ENCODE measurements at places on chromosomes 12 and 14. TPM values are rescaled to one million over a fixed set of nuclear protein-coding genes. Genes with fewer than 3 reads are reported as not detected.

IAPP gene
- total RNA-seq, result not detected

PRKD1 gene
- not detected for total RNA-seq

STAC3 gene
- total RNA-seq, result 2.0 TPM

CLEC9A gene
- not detected for total RNA-seq

GRCh38 chr14:99132821-99133635, 139.0 kb downstream of the BCL11B start:
- no peaks in the 10 kb centered on the region for H3K36me3 ChIP-seq
- H3K27ac ChIP-seq, result no peak overlapping the region
- peaks cover 9% of the 10 kb centered on the region for H3K4me1 ChIP-seq

DNA sequence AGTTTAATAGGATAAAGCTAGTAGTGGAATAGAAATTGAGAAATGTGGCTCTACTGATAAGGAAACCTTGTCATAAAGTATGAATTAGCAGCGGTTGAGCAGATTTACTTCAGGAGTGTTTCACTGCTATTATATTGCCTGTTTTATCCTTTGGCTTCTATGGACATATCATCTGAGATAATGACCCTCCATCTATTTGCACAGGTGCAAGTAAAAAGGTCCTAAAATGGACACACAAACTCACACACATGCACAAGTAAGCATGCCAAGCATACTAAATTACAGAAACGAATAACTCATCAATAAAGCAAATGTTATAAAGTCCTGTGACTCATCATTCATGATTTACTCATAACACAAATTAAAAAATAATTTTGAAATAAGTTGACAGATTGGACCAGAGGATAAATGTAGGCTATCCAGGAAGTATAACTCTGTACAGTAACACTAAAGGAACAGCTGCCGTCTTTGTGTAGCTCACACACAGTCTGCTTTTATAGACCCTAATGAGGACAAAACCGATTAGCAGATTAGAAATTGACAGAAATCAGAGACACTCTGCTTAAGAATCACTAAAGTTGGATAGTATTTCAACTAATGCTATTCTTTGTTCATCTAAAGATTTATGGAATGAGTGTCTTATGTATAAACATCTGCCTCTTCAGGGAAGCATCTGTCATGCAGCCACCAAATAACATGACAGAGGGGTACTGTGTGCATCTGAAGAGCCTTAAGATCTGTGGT, 73.9 kb downstream of the SYT1 start:
- no peaks in the 10 kb centered on the region for H3K4me1 ChIP-seq
- no peak for DNase-seq
- no peaks in the 10 kb centered on the region for H3K27me3 ChIP-seq

Measured in activated CD4-positive, alpha-beta memory T cell treated with anti-CD3 and anti-CD28 coated beads for 36 hours (primary cell).